ENCODE measurements at places on chromosomes 7 and 10.

DNA sequence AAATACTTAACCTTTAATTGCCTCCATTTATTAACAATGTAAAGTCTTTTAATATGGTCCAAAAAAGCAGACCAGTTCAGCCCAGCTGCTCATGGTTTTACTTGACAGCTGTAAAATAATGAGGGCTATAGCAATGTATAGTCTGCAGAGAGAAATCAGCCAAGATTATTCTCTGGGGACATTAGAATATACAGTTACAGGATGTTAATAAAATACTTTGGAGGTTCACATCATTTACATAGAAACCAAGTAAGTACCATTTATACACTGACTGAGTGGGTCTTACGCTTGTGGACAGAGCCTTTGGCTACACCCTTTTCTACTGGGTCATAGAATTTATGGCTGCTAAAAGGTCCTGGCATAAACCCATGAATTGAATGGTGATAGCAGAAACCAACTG, 340.7 kb upstream of the CELF2 start:
- no peak for DNase-seq

- peak; percentile 28 for DNase-seq
Measured at GRCh38 chr10:132377326-132377725, 19.7 kb upstream of the PWWP2B start.

DNA sequence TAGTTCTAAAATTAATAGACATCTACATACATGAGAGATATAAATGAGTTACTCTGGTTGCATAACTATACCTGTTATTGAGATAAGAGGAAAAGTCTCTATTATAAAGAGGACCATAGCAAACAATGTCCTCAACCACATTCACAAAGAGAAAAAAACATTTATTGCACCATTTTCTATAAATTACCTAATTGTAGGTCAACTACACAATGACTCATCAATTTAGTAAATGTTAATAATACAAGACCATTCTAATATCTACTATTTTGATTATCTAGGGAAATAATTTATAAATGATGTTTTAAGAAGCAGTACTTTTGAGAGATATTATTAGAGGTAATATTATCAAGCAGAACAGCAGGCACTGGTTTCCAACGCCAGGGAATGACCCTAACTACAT, 246.1 kb downstream of the AGMO start:
- DNase-seq = no peak

DNA sequence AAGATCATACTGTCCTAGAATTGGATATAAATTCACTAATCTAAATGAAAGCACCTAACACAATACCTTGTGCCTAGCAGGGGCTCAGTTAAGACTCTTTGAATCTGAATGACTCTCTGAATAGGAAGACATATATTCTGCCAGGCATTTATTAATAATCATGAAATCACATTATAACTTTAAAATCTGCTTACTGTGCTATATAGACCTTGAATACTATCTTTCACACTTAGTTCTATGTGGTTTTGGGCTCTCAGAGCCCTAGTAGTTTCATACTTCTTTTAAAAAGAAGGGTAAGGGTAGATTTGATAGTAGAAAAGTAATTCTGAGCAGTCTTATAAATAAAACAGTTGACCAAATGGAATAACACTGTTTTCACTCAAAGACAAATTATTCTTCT, 10.2 kb downstream of the UBN2 start:
- DNase-seq = no peak

- DNase-seq = no peak
Measured at GRCh38 chr7:139232377-139232717, 1.3 kb downstream of the UBN2 start.

- no peak for DNase-seq
Measured at GRCh38 chr7:133784486-133785001, 342.6 kb upstream of the LRGUK start.

- no peak for DNase-seq
Measured at GRCh38 chr7:115822380-115822779, 208.2 kb downstream of the TFEC start.

GRCh38 chr7:44079331-44080021, 2.9 kb downstream of the POLM start:
- DNase-seq = no peak

DNA sequence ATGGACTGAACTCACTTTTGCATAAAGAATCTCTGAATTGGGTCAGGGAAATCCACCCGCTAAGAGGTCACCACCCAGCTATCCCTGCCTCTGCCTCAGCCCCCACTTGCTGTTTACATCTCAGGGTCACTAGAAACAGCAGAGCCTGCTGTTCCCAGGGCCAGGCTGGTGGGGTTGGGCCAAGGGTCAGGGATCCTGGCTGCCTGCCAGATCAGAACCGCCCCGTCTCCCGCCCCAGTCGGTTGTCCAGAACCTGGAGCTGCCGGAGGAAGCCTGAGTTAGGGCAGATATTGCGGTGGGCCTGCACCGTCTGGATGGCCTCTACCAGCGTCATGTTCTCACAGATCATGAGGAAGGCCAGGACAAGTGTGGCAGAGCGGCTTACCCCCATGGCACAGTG, 17.0 kb upstream of the SAMD8 start:
- no peak for DNase-seq

GRCh38 chr10:21737106-21737505, 203.1 kb downstream of the MLLT10 start:
- no peak for DNase-seq

GRCh38 chr10:11234857-11235531, 217.3 kb downstream of the CELF2 start:
- no peak for DNase-seq

- DNase-seq = no peak
Measured at GRCh38 chr10:52447931-52448353, 133.9 kb downstream of the DKK1 start.

GRCh38 chr10:97185326-97186058, at the start of gene SLIT1:
Gene SLIT1 (minus strand): TSS chr10:97185959. CDS start chr10:97185674, 285 bp downstream.
- peak; percentile 51 for DNase-seq

GRCh38 chr7:28157076-28157745, 23.4 kb downstream of the JAZF1 start:
- DNase-seq = no peak

DNA sequence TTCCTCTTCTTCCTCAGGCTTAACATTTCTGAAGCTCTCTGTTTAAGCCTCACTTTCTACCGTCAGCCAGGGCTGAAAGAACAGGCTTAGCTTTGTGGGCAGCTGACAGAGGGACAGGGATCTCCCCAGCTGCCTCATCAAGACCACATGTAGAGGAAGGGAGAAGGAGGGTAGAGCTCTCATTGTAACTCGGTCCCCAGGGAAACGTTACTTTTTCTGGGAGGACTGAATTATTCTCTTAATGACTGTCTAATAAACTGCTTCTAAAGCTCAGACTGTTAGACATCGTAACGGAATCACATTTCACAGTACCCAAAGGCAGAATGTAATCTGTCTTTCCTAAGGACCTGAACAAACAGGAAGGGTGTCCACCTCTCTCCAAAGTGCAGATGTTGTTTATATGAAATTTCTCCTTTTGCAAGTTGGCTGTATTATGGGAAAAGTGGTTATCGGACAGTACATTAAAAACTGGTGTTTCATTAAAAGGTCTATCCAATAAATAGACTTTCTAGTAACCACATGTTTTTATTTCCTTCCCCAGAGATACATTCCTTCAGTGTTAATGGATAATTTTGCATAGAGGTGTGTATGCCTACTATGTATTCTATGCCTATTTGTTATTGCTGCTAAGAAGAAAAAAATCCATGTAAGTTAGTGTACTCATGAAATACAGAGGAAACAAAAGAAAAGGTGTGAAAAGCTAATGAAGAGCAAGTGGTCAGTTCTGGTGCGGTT, 144.2 kb downstream of the CTTNBP2 start:
- no peak for DNase-seq

DNA sequence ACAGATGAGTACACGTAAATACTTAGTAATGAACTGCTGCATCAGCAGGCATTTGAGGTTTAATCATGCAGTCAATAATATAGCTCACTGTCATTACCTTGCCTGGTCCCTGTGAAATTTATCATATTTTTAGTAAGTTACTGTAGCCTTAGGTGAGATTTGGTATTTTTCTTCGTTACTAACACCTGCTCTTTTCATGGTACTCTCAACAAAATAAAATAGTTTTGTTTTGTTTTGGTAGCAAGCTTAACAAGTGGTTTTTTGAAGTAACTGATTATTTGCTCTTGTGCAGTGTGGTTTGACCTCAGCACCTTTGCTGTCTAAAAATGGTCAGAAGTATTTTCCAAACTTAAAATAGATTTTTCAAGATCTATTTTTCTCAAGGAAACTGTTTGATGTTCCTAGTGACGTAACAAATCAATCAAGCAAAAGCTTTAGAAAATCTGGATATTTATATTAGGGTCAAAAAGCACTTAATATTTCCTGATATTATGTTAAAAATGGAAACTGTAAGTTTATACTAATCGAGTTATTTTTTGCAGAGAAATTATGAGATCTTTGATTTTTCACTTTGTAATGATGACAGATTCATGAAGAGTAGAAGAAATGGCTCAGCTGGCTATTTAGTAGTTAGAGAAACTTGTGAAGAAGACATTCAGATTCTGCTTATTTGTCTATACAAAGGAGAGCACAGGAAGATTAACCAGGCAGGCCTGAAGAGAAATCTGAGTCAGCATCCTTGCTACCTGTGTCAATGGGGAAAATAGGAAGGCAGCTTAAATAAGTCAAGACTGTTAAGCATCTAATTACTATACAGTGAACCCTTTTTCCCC, 21.0 kb upstream of the RPA3 start:
- no peak for DNase-seq

- DNase-seq = no peak
Measured at GRCh38 chr7:5296015-5296610, 13.4 kb downstream of the SLC29A4 start.

GRCh38 chr7:66301737-66302136, 96.6 kb downstream of the TPST1 start:
- no peak for DNase-seq

- DNase-seq = no peak
Measured at GRCh38 chr10:74926791-74927585, 100.6 kb downstream of the KAT6B start.

- DNase-seq = no peak
Measured at GRCh38 chr7:2494191-2495130, 18.3 kb upstream of the GRIFIN start.

DNA sequence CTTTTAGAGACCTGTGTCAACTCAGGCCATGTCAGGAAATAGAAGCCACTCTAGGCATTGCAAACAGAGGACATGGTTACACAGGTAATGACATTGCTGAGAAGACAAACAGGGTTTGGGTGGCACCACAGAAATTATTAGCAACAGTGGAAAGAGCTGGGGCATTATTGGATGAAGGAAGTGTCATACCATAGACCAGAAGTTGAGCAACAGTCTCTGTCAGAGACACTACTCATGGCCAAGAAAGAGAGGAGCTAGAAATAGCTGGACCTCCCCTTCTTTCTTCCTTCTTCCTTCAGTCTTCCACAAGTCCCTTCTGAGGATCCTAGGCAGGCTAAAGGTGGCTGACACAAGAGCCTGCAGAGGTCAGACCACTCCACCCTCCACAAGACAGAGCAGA, 4.2 kb upstream of the LIPA start:
- DNase-seq = no peak

DNA sequence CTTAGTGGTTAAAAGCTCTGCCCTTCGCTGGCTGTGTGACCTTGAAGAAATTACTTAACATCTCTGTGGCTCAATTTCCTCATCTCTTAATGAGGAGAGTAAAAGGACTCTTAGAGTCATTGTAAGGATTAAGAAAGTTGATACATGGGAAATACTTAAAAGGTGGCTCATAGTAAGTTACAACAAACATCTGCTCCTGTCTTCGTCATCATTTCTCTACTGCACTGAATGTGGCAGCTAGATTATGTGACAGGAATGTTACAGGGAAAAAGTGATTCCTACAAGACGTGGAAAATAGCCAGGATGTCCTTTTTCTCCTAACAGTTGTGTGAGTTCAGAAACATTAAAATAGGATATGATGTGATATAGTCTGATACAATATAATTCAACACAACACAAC, 184.7 kb downstream of the FRMD4A start:
- no peak for DNase-seq

- DNase-seq = no peak
Measured at GRCh38 chr10:132890301-132890700, 52.1 kb downstream of the CFAP46 start.

GRCh38 chr7:48250441-48250951, 79.2 kb downstream of the ABCA13 start:
- no peak for DNase-seq

GRCh38 chr7:31033674-31034300, 18.3 kb upstream of the ADCYAP1R1 start:
- DNase-seq = no peak

- DNase-seq = no peak
Measured at GRCh38 chr10:86049442-86049841, 317.2 kb downstream of the GRID1 start.

DNA sequence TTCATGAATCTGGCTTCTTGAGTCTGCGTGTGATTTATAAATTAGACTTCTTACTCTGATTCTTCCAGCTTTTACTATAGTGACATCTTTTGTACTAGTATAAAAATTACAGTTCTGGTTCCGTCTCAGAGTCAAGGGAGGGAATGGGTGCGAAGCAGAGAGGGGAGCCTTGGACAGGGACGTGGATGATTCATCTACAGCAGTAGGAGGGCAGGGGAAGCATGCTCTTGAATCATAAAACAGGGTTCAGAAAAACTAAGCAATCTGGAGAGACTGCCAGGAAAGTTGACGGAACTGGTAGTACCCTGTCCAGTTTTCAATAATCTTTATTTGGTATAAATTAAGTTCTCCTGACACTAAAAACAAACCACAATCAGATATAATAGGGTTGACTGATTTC, 58.1 kb downstream of the ITGA8 start:
- no peak for DNase-seq

GRCh38 chr7:152485826-152486225, 50.0 kb upstream of the KMT2C start:
- DNase-seq = no peak

- DNase-seq = peak; percentile 29
Measured at GRCh38 chr7:1752771-1753563, 82.9 kb downstream of the ELFN1 start.

DNA sequence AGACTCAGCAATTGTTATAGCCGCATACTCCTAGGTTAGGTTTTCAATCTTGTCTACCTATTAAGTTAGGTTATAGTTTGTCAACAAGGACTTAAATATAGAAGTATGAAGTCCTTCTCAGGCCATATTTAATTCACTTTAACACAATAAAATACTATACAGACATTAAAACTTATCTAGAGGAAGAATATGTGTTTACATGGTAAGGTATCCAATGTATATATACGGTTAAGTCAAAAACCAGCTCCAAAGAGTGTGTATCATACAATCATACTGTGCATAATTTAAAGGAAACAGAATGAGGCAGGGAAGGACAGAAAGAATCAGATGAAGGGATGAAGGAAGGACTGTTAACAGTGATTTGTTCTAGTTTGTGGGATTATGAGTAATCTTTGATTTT, 79.5 kb upstream of the LANCL2 start:
- no peak for DNase-seq

GRCh38 chr10:1507436-1507835, 229.9 kb downstream of the ADARB2 start:
- no peak for DNase-seq

- DNase-seq = no peak
Measured at GRCh38 chr10:77919713-77920108, 6.8 kb downstream of the DLG5 start.

- DNase-seq = no peak
Measured at GRCh38 chr7:27110186-27111031, 7.9 kb upstream of the HOXA2 start.
